ENCODE measurements at places on chromosomes 7 and 10.
A peak's percentile ranks its signal among the peaks of the same experiment; 100 is the strongest.

DNA sequence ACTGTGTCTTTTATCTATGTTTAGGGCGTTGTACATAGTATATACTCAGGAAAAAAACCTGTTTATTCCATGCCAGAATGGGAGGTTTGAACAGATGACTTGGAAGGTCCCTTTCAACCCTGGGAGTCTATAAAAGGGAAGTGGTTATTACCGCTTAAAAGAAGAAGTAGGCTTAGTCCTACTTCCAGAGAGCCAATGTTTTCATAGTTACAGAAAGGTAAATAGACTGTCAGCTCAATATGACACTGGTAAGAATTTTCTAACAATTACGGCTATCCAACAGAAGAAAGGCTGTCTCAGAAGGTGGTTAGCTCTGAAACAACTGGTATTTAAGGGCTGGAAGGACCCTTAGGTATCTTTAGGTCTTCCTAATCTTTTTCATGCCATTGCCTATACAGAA lies 1.1 kb upstream of the TFAM start:
- no peak for DNase-seq

DNA sequence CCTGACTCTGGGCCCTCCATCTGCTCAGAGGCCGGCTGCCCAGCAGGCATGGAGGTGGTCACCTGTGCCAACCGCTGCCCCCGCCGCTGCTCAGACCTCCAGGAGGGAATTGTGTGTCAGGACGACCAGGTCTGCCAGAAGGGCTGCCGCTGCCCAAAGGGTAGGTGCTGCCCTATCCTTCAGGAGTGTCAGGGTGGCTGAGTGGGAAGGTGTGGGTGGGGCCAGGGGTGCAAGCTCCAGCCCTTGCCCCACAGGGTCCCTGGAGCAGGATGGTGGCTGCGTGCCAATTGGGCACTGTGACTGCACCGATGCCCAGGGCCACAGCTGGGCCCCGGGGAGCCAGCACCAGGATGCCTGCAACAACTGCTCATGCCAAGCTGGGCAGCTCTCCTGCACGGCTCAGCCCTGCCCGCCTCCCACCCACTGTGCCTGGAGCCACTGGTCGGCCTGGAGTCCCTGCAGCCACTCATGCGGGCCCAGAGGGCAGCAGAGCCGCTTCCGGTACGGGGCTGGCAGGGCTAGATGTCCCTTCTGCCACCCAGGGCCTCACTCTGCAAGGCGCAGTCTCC lies 17.5 kb upstream of the ZNF862 start:
- DNase-seq, result no peak

- DNase-seq, result no peak
These were observed 438.9 kb downstream of the RPS24 start for GRCh38 chr10:78472551-78472890.

GRCh38 chr10:8296090-8296733 lies 241.7 kb downstream of the GATA3 start:
- DNase-seq, result no peak

GRCh38 chr10:1807196-1807595 lies 69.9 kb upstream of the ADARB2 start:
- no peak for DNase-seq

GRCh38 chr7:138954545-138955475 lies 26.4 kb downstream of the KIAA1549 start:
- no peak for DNase-seq

DNA sequence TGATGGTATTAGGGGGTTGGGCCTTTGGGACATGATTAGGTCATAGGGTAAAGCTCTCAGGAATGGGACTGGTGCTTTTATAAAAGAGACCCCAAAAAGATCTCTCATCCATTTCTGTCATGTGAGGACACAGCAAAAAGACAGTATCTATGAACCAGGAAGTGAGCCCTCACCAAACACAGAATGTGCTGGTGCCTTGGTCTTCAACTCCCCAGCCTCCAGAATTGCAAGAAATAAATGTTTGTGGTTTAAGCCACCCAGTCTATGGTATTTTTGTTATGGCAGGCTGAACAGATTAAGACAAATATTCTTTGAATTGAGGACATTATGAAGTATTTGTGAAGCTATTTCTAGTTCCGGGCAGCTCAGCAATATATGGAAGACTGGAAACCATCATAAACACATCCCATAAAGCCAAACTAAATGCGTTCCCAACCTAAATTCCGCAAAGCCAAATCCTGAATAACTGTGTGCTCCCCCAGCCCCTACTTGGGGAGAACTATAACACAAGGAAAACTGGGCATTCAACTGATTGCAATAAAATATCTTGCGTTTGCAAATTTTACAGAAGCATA lies 153.7 kb downstream of the GALNT17 start:
- DNase-seq, result no peak

GRCh38 chr10:48237259-48238250 lies 36.9 kb downstream of the FRMPD2 start:
- no peak for DNase-seq

DNA sequence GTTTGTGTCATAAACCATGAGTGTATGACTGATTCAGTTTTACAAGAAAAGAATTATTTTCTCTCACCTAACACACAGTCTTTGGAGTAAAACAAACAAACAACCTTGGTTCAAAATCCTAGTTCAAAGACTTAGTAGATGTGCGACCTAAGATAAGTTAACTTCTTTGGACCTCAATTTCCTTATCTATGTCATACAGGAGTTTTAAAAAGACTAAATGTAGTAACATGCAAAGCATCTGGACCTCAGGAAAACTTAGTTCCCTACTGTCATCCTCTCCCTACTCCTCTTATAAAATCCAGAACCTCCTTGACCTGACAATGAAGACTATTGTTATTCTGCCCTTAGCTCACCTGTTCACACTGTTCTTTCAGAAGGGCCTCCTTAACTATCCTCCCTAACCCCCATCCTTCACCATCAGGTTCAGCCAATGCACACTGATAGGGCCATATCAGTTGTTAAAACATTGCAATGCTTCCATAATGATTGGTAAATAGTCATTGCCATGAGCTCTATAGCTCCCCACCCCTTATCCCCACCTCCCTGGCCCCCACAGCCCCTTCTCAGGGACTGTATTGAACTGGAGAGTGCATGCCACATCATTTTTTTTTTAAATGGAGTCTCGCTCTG lies 28.8 kb upstream of the CCNJ start:
- DNase-seq, result no peak

- no peak for DNase-seq
These were observed 148.4 kb upstream of the STEAP1 start for GRCh38 chr7:90005836-90006235.

DNA sequence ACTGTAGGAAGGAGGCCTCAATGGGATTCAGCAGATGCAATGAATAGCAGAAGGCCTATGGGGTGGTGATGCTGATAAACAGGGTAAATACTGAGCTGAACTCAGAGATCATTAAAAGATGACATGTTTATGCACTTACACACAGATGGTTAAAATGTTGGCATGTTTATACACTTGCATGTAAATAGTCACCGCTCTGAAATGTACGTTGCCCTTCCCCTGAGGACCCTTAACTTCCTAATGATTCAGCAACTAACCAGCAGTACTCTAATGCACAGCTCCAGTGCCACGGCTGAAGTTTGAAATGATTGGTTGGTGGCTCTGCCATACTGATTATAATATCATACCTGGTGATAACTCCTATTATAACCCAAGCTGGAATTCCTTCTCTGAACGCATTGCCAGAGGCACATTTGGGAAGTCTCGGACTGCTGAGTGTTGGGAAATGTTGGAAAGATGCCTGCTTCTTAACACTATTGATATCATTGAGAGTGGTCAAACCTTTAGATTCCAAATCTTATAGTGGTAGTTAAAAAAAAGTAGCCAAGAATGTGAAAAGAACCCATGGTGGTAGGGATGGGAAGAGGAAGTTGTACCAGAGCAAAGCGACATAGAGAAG lies 3.7 kb upstream of the CAV1 start:
- no peak for DNase-seq

DNA sequence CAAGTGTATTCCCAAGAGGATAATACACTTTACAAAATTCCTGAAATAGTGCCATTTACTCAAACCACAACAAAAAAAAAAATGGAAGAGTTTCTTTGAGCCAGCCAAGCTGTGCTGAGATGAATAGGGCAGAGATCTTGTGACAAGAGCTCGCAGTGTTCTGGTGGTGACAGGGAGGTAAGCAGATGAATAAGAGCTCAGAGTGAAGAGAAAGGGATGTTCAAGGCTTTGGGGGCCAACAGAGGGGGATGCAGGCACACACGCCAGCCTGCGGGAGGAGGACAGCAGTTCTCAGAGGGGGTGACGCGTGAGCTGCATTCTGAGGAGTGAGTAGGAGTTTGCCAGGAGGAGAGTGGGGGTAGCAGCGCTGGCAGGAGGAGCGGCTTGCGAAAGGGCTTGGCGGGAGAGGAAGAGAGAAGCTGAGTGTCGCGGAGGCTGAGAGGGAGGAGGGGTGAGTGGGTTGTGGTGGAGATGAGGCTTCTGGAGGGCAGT lies 194.4 kb upstream of the IMMP2L start:
- peak; percentile 11 for DNase-seq

DNA sequence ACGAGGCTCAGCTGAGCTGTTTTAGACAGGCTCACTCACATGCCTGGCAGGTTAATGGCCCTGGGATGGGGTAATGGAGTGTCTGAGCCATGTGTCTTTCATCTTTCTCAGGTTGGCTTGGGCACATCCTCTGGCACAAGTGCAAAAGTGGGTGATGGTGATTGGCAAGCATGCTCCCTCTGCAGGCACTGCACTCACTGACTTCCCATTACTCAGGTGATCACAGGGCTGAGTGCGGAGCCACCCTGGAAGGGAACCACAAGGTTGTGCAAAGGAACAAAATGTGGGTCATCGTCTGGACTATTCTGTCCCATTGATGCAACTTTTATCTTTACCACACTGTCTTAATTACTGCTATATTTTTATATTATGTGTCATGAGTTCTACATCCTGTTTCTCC lies 244.1 kb upstream of the AKR1E2 start:
- DNase-seq, result no peak

GRCh38 chr10:14782691-14783363 lies 8.1 kb upstream of the FAM107B start:
- peak; percentile 24 for DNase-seq

- DNase-seq, result no peak
These were observed 193.7 kb downstream of the RELN start for GRCh38 chr7:103795787-103796186.

- DNase-seq, result no peak
These were observed 14.0 kb upstream of the SEM1 start for GRCh38 chr7:96723622-96724021.

- peak; percentile 9 for DNase-seq
These were observed 348.1 kb downstream of the TFEC start for GRCh38 chr7:115682507-115682906.

- DNase-seq, result no peak
These were observed 100.2 kb downstream of the TPK1 start for GRCh38 chr7:144735505-144736276.

DNA sequence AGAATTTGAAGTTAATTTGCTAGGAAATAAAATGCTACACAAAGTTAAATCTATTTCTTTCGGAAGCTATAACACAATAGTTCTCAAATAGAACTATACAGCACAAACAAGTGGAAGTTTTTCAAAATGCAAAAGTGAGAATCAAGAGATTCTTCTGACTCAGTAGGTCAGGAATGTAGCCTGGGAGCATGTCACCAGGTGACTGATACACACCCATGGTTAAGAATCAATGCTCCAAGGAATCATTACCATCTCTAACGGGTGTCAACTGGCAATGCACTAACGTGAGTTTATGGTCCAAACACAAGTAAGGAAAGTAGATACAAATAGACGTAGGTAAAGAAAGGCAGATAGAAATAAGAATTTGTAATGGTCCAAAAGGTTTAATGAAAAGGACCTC lies 170.5 kb downstream of the SRPK2 start:
- DNase-seq, result no peak

- DNase-seq, result no peak
These were observed 38.8 kb downstream of the FIGNL1 start for GRCh38 chr7:50411332-50411731.

- no peak for DNase-seq
These were observed 33.7 kb upstream of the CSTF2T start for GRCh38 chr10:51733057-51733456.

GRCh38 chr7:76060842-76061241 lies 12.9 kb downstream of the MDH2 start:
- DNase-seq, result no peak

DNA sequence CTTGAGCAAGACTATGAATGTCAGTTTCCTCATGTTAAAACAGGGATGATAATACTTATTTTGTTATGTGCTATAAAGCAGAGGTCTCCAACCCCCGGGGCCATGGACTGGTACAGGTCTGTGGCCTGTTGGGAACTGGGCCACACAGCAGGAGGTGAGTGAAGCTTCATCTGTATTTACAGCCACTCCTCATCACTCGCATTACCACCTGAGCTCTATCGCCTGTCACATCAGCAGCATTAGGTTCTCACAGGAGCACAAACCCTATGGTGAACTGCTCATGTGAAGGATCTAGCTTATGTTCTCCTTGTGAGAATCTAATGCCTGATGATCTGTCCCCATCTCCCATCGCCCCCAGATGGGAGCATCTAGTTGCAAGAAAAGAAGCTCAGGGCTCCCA lies 365.3 kb upstream of the SMIM30 start:
- DNase-seq, result no peak

DNA sequence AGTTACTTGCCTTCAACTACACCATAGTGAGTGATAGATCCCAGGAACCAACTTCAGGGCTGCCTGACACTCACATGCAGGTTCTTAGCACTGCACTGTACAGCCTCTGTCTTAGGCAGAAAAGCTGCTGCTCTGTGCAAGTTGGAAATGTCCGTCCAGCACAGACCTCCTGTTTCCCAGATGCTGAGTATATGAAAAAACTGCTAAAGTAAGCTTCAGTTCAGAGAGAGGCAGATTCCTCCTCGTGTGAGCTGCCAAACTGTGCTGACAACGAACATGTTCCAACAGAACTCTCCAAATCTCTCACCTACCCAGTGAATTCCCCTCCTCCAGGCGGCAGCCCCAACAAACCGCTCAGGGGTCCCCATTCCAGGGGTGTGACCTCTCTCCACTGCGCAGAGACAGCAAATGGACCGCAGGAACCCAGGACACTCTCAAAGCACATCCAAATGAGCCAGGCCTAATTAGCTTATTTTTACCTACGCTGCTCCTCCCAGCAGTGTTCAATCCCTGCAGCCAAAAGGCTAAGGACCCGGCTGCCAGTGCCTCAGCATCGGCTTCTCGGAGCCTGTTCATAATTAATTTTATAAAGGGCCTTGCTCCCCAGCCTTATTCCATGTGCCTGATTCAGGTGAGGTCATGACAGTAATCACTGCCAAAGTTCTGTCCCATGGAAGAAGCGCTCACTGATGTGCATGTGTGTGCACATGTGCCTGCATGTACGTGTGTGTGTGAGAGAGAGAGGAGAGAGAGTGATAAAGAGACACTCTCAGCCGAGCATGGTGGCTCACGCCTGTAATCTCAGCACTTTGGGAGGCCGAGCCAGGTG lies 159.5 kb upstream of the AUTS2 start:
- no peak for DNase-seq

GRCh38 chr7:135510592-135511183 lies 786 bp upstream of the CNOT4 start:
- no peak for DNase-seq

GRCh38 chr7:126608339-126608776 lies 644.4 kb downstream of the GRM8 start:
- peak; percentile 14 for DNase-seq

GRCh38 chr10:70135684-70136083 lies 3.1 kb upstream of the AIFM2 start:
- DNase-seq, result no peak

GRCh38 chr7:31100871-31101270 lies 48.8 kb downstream of the ADCYAP1R1 start:
- no peak for DNase-seq
